ENCODE measurements at places on chromosomes 4 and X.

- DNase-seq: no peak
Observed at GRCh38 chr4:148436512-148436911, 5.7 kb downstream of the NR3C2 start.

GRCh38 chr4:148376151-148376550 lies 66.1 kb downstream of the NR3C2 start:
- DNase-seq: peak; percentile 18

GRCh38 chrX:1481636-1482529 lies 29.2 kb upstream of the ASMTL start:
- no peak for DNase-seq

- DNase-seq: no peak
Observed at GRCh38 chrX:134753718-134754008, 95.4 kb upstream of the PLAC1 start.

DNA sequence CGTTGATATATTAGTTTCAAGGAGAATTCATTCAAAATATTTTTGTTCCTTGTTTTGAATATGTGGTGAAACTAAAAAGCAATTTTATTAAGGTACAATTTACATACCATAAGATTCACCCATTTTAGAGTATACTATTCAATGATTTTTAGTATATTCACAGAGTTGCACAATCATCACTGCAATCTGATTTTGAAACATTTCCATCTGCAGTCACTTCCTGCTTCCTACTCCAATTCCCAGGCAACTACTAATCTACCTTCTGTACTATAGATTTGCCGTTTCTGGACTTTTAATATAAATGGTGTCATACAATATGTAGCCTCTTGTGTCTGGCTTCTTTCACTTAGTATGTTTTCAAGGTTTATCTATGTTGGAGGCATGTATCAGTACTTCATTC lies 71.3 kb downstream of the SLC9A7 start:
- DNase-seq: no peak

DNA sequence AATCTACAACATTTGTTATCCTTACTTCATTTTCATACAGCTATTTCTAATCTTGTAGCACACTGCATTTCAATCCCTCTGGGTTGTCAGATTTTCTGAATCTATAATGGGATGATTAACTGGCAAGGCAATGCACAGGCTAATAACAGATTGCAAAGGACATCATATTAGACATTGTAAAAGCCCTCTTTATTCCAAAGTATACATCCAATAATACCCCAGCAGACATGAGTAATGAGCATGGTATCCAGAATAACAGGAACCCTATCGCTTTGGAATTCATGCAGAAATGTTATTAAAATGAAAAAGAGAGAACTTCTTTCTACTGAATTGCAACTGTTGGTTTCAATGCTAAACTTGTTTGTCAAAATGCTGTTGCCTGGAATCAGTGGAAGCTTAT lies 122.9 kb downstream of the C4orf33 start:
- DNase-seq: no peak

DNA sequence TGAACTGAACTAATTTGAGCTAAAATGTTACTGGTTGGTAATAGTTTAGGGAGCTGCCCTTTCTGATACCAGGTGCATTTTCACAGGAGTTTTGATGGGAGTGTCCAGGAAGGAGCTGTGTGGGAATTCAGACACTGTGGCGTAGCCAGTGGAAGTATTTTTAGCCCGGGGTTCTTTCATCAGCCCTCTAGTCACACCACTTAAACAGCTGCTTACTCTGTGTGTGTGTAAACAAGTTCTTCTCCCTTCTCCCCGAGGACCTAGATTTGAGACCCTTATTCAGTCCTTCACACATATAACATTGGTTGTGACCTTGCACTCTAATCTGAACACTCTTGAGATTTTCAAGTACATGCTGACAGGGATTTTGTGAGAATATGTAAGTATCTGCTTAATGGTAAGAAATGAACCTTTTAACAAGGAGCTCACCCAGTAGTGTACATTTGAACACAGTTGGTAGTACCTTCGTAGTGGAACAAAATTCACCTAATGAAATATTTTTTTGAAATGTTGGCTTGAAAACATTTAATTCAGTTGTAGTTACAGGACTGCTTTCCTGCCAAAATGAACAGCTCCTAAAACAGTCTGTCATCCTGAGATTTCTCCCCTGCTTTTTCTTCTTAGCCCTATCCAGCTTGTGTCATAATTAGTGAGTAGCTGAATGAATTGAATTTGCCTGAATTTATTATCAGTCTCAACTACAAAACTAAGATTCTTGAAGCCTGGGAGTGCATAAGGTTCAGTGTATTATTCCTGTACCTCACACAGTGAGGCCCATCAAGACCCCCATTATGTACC lies 61.8 kb downstream of the BMPR1B start:
- no peak for DNase-seq

GRCh38 chr4:98659106-98659592 lies 738 bp upstream of the TSPAN5 start:
- no peak for DNase-seq

GRCh38 chr4:149347139-149347538 lies 468.5 kb downstream of the IQCM start:
- no peak for DNase-seq

DNA sequence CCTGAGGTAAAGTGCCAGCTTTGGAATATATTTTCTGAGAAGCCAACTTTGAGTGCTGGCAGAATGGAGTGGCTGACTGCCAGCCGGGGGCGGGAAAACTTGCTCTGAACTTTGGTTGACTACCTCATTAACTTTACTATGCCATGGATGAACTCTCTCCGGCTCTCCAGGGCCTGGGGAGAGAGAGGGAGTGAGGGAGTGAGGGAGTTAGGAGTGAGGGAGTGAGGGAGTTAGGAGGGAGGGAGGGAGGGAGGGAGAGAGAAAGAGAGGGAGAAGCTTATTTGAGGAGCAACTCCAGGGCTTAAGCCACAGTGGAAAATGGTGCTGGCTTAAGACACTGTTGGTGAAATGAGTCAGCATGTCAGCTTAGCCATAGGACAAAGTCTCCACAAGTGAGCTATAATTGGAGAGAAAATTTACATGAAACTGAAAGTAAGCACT lies 280.9 kb upstream of the RPS6KA3 start:
- no peak for DNase-seq

DNA sequence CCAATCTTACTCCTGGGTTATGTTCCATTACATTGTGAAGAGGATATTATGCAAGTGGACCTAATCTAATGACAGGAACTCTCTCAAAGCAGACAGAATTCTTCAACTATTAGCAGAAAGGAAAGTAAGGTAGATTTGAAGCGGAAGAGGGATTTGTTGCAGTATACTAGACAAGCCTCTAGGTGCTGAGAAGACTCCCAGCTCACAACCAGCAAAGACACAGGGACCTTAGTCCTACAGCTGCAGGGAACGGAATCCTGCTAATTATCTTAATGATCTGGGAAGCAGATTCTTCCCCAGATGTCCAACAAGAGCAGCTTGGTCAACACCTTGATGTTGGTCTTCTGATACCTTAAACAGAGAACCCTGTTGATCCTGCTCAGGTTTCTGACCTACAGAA lies 73.6 kb downstream of the STK32B start:
- no peak for DNase-seq

DNA sequence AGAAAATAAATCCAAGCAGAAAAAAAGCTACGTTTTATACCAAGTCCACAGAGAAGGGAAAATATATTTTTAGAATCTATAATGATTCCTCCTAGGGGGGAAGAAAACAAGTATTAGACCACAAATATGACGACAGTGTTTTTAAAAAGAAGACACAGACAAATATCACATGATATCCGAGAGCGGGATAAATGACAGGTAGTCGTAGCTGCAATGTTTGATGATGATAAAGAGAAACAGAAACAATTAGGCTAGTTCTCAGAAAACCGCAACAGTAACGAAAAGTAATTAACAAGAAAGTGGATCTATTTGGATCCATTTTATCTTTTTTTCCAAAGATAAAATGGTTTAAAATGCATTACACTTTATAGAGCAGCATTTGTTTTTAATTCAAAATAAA lies 918 bp downstream of the HAUS3 start:
- DNase-seq: no peak

GRCh38 chr4:163523791-163524365 lies 29.4 kb downstream of the TMA16 start:
- no peak for DNase-seq

GRCh38 chr4:86497131-86497530 lies 97.0 kb upstream of the PTPN13 start:
- no peak for DNase-seq

DNA sequence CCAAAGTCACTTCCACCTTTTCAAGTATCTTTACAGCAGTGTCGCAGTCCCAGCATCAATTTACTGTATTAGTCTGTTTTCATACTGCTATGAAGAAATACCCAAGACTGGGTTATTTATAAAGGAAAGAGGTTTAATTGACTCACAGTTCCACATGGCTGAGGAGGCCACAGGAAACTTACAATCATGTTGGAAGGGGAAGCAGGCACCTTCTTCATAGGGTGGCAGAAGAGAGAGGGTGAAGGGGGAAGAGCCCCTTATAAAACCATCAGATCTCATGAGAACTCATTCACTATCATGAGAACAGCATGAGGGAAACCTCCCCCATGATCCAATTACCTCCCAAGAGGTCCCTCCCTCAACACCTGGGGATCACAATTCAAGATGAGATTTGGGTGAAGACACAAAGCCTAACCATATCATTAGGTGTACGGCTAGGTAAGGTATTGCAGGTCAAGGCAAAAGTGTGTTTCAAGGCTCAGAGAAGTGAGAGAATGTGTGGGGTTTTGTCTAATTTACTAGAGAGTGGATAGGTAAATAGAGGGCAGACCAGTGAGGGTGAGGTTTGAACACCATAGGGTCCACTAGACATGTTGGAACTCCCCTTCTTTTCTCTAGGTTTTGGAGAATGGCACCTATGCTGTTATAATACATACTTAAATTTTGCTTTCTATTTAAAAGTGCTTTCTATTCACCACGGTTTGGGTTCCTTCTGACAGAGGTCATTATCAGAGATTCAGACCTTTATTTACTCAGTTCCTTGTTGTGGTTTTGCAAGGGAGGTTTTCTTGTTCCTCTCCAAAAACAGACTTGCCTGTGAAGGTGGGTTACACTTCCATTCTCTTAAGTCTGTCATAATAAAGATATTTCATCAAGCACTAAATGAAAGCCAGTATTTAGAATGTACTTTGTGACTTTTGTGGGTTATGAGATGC lies 186.6 kb downstream of the CPEB2 start:
- no peak for DNase-seq

GRCh38 chr4:88702782-88703181 lies 5.2 kb upstream of the NAP1L5 start:
- DNase-seq: no peak

DNA sequence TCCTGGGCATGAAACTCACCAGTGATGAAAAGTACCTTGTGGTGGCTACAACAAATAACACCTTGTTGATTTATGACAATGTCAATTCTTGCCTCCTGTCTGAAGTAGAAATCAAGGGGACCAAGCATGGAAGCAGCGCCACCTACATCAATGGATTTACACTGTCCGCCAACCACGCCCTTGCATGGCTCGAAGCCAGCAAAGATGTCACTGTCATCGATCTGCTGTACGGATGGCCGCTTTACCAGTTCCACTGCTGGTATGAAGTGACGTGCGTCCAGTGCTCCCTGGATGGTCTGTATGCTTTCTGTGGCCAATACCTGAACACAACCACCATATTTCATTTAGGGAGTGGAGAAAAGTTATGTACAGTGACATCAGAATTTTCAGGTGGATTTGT lies 200.5 kb downstream of the NWD2 start:
- DNase-seq: no peak

DNA sequence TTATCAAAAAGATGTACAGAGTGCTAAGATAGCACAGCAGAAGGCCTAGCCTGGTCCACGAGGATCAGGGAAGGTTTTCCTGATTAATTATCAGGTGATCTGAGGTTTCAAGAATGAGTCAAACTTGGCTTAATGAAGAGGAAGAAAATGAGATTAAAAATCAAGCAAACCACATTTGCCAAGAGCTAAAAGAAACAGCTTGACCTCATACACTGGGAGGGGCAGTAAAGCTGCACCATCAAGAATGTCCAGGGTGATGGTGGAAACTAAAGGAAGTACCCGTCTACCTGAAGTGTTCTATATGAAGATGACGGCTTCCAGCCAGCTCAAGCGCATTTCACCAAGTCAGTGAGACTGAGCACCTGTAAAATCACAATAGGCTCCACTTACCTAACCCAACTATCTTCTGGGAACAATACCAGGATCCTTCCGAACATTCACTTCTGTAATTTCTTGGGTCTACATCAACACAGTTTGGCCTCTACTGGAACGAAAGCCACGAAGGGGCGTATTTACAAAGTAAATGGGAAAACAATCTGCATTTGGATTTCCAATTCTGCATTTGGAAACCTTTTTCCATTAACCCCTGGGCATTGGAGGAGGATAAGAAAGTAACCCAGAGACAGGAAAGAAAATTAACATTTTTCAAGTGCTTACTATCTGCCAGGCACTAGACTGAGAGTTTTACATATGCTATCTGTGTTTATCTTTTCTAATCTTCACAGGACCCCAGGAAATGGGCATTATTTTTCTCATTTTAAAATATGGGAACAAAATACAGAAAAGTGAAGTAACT lies 114.0 kb upstream of the DCLK2 start:
- DNase-seq: no peak

- DNase-seq: no peak
Observed at GRCh38 chrX:130952266-130953043, 49.4 kb upstream of the ENOX2 start.

DNA sequence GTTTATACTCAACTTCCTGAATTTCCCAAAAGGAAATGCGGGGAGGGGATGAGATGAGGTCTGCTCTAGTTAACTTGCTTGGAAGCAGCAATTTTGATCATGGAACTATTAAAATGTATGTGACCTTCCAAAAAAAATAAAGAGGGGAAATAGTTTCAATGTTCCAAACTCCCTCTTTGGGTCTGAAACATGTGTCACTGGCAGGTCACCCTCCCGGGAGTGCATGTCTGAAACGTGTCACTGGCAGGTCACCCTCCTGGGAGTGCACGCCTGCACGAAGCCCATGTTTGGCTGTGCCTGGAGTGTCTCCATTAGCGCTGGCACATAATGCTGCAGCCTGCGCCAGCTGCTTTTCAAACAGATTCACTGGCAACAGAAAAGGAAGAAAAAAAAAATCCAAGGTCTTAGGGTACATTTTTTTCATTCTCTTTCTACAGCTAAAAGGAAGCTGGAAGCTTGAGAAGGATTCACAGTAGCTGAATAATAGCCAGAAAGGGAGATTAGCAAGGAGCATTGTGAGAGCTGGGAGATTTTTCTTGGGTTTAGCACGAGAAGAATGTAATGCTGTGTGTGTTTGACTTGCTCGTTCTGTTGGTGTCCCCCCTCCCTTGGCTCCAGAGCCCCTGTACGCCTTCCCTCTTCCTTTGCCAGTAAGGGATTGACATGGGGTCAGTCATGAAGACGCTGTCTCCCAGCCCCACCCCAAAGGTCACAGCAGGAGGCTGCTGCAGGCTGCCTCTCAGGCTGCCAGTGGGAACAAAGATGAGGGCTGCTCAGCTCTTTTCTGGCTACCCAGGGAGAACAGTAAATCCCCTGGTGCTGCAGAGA lies 39.2 kb upstream of the TLR3 start:
- no peak for DNase-seq

- no peak for DNase-seq
Observed at GRCh38 chrX:38357747-38358673, 5.6 kb downstream of the OTC start.

DNA sequence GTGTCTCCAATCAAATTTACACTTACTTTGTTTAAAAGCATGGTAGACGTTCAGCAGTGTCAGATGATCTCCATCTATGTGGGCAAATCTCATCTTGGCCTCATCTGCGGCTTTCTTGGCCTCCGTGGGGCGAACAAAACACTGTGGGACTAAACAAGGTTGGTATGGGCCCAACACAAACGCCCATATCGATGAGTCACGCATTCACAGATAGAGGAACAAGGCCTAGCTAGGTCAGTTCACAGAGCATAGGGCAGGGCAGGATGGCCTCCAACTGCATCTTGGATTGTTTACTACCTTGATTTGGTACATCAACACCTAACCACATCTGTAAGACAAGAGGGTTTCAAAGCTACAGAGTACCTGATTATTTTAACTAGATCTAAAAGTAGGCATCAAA lies 47.3 kb downstream of the DHX15 start:
- no peak for DNase-seq
